ENCODE measurements at places on chromosomes 6 and 20. TPM values are rescaled to one million over a fixed set of nuclear protein-coding genes. Genes with fewer than 3 reads are reported as not detected.
A peak's percentile ranks its signal among the peaks of the same experiment; 100 is the strongest.

DNA sequence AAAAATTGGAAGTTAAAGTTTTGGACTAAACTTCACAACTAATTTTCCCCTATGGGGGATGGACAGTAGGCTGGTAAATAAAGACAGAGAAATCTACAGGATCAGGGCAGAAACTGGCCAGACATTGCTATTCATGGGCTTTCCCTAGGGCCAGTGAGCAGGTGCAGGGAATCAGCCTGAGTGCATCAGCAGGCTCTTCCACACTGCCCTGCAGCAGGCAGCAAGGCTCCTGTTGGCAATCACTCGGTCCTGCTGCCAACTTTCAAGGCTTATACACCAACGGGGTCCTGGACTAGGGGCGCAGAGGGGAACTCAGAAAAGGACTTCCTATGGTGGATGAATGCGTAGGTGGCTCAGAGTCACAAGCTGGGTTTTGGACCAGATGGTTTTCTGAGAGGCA is 59.8 kb upstream of the NHSL1 start:
- DNase-seq: no peak

PNLDC1 gene
- total RNA-seq: 0.11 TPM

DNA sequence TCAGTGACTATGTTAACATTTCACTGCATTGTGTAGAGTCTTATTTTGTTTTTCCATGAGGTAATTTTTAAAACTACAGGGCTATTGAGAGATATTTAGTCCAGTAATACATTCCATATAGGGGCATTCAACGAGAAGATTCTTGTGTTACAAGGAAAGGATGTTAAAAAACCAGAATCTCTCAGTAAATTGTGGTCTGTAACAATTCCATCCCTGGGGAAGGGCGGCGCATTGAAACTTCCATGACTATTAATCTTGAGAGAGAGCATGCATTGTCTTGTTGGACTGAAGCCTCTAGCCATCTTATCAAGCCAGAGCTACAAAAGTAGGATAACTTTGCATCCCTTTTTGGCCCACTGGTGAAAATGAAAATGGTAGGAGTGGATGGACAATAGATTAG is 119.7 kb downstream of the BCKDHB start:
- DNase-seq: no peak

LYRM4 gene
- 22.6 TPM for total RNA-seq

ZBTB9 gene
- 5.1 TPM for total RNA-seq

DNA sequence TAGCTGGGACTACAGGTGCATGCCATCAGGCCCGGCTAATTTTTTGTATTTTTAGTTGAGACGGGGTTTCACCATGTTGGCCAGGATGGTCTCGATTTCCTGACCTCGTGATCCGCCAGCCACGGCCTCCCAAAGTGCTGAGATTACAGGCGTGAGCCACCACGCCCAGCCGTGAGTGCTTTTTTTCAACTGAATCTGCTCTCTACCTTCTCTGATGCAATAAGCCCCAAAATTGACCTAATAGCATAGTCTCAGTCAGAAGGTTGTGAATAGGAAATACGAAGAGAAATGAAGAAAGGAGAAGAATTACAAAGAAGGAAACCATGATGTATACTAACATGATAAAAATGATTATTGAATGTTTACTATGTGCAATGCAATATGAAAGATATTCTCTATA is 33.2 kb downstream of the BEND6 start:
- no peak for DNase-seq

DNAH8 gene
- total RNA-seq: not detected

DNA sequence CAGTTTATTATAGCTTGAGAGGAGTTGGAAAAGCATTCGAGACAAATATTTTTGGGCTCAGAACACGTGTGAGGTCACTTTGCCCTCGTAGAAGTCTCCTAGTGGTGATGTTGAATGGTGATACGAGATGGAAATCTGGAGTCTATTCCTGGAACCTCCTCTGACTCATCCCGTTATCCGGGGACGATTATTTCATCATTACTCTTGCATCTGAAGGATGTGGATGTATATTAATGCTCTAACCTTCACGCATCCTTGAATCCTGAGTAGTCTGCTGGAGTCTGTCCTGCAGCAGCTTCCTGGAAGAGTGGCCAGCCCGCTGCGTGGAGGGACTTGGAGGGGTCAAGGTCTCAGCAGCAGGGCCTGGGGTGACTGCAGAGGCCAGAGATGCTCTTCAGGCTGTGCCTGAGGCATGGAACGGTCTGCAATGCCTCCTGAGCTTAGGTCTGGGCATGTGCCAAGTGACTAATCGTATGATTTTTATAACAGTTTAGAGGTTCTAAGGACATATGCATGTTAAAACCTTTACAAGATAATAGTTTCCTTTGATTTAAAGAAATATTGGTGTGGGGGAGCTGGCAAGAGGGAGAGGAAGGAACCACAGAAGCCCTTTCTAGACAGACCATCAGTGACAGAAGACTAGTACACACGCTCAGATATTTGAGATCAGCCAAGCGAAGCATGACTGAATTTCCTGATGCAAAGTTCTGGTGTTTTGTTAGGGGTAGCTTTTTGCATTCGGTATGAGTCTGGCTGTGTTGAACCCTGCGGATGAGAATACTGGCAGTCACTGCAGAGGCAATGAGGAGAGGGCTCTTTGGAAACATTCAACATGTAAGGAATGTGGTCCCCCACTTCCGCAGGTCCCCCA is 400.2 kb downstream of the QKI start:
- no peak for DNase-seq

GRCh38 chr6:19320111-19320581 is 517.0 kb upstream of the ID4 start:
- no peak for DNase-seq

- no peak for DNase-seq
Observed at GRCh38 chr6:124536842-124537191, 425.4 kb upstream of the RNF217 start.

GRCh38 chr6:3456898-3457709 is at the start of gene SLC22A23:
TSS of gene SLC22A23 (minus strand) at chr6:3457050. CDS start at chr6:3456559, 491 bp downstream.
- DNase-seq: peak; percentile 51

SIGLEC1 gene
- total RNA-seq: not detected

DNA sequence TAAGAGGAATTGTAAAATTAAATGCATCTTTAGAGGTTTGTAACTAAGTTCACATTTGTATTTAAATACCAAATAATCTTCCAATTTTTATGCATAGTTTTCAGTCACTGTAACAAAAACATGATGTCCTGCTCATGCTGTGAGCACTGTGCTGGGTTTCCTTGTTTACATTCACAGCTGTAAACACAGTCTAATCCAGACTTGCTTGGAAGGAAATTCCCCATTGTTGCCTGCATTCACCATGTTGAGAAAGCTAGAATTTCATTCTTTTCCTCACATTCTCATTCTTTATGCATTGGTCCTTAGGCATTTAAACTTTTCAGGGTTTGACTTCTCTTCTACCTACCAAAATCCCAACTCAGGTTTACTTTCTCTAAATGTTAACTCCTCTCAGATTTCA is 242.0 kb upstream of the TBX18 start:
- DNase-seq: no peak

- no peak for DNase-seq
Observed at GRCh38 chr6:108588586-108588985, 27.9 kb downstream of the FOXO3 start.

ZBTB12 gene
- total RNA-seq: 13.3 TPM

GRCh38 chr6:21164768-21165326 is 428.7 kb upstream of the SOX4 start:
- no peak for DNase-seq

FGD2 gene
- total RNA-seq: 37.1 TPM

GRCh38 chr6:52065621-52066020 is 21.8 kb downstream of the PKHD1 start:
- DNase-seq: no peak

GRCh38 chr20:51854921-51855320 is 52.6 kb upstream of the SALL4 start:
- DNase-seq: no peak

- no peak for DNase-seq
Observed at GRCh38 chr6:34813028-34813713, 21.3 kb downstream of the BLTP3A start.

DNA sequence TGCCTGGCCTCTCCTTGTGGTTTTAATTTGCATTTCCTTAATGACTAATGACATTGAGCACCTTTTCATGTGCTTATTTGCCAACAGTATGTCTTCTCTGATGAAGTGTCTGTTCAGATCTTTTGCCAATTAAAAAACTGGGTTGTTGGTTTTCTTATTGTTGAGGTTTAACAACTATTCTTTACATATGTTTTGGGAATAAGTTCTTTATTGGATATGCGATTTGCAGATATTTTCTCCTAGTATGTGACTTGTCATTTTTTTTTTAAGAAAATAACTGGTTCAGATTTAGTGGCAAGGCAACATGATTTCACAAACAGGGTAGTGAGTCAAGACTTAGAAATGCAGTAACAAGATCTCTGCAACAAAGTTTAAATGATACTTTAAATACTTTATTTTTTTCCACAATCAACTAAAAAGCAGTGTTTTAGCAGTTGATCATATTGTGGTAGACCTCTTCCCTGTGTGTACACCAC is 67.8 kb downstream of the TIAM2 start:
- DNase-seq: no peak

DNA sequence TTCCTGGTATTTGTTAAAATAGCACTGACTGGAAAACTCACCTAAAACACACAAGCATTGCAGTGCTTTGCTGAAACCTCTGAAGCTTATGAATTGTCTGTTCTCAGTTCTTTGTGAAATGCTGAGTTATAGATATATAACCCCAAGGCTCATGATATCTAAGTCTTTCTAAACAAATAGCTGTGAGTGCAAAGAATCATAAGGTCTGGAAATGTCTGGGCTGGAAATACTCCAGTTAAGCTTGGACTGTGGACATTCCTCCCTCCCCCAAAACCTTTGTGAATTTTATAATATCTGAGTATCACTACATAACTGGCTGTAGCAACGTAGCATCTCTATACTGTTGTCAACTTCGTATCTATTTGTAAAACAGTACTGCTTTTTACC is 69.1 kb downstream of the CBLN4 start:
- no peak for DNase-seq

DNA sequence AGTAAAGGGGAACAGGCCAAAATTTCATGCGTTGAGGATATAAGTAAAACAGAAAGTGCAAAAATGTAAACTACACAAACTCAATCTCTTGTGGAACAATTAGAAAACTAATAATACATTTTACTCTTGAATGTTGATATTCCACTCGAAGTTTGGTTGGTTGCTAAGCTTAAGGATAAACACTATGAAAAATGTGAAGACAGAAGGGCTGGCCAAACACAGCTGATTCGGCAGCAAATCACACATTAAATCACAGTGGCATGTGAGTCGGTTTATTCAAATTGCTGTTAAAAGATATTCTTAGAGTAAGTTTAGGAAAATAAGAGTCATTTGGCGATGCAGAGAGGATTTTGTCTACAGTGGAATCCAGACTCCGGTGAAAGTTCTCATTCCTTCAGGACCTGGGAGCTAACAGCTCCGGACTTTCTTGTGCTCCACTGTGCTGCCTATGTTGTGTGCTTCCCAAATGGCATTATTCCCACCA is 1.4 kb upstream of the EPM2A start:
- no peak for DNase-seq

DNA sequence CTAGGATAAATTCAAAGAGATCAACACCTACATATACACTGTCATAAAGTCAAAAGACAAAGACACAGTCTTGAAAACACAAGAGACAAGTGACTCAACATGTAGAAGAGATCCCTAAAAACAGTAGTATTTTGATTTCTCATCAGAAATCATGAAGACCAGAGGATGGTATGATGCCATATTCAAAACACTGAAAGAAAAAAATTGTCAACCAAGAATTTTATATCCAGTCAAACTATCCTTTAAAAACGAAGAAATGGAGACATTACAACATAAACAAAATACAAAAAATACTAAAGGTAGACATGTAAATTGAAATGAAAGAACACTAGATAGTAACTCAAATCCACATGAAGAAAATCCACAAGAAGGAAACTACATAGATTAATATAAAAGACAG is 27.3 kb upstream of the HBS1L start:
- no peak for DNase-seq

DNA sequence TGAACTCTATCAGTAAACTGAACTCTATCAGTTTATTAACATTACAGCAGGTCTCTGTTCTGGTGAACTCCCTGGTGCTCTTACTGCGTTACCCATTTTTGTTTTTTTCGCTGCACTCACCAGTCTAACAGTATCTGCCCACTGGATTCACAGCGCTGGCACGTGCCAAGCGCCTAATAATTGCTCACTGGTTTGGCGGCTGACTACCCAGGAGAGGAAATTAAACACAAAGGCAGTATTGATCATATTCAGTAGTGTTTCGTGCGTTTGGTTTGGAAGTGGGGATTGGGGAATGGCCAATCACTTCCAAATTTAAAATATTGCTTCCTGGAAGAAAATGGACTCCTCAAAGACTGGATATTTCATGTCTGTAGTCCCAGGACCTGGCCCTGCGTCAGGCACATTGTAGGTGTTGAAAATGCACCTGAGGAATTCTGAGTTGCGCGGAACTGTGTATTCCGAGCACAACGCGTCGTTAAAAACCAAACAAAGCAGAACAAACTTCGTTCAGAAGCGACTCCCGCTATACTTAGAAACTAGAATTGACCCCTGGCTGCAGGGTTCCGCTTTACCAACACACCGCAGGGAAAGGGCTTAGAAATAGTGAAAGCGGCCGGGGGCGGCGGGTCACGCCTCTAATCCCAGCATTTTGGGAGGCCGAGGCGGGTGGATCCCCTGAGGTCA is 1.1 kb upstream of the RPS12 start:
- DNase-seq: peak; percentile 78

DNA sequence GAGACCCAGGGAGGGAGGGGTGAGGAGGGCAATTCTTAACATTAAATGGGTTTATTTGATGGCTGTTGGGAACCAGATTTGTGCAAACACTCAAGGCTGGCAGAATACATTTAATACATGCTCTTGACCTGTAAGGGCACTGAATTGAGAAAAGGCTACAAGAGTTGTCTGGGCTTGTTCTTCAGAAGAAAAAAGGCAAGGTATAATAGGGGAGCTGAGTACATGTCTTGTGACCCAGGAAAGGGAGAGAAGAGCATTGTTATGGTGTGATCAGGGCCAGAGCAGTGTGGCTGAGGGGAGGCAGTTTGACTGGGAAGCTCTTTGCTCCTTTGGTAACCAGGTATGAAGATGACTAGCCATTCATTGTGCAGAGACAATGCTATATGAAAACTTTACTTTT is 18.9 kb downstream of the KLHL31 start:
- DNase-seq: no peak

DNA sequence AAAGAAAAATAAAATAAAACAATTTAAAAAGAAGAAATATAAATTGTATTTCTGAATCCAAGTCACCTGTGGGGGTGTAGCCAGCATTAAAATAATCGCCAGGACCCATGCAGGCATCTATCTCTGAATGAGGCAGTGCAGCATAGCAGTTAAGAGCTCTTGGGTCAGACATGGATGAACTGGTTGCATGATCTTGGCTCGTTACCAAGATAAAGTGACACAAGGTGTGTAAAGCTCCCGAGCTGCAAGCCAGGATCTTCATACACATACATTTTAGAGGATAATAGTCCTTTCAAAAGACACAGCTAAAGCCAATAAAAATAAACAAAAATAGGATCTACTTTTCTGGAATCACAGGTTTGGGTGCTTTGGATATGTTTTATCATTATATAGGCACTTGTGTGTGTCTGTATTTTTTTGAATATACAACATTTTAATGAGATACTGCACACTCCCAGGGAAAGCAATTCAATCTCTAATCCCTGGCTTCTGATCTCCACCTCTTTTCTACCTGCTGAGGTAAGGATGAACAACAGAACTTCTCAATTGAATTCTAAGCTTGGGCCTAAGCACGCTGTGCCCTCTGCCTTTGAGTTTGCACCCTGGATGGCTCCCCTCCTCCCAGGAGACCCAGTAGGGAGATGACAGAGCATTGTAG is 8.9 kb downstream of the TRIM10 start:
- no peak for DNase-seq

Data from Karpas-422 (cell line).